ENCODE measurements at places on chromosomes 1 and 21.

DNA sequence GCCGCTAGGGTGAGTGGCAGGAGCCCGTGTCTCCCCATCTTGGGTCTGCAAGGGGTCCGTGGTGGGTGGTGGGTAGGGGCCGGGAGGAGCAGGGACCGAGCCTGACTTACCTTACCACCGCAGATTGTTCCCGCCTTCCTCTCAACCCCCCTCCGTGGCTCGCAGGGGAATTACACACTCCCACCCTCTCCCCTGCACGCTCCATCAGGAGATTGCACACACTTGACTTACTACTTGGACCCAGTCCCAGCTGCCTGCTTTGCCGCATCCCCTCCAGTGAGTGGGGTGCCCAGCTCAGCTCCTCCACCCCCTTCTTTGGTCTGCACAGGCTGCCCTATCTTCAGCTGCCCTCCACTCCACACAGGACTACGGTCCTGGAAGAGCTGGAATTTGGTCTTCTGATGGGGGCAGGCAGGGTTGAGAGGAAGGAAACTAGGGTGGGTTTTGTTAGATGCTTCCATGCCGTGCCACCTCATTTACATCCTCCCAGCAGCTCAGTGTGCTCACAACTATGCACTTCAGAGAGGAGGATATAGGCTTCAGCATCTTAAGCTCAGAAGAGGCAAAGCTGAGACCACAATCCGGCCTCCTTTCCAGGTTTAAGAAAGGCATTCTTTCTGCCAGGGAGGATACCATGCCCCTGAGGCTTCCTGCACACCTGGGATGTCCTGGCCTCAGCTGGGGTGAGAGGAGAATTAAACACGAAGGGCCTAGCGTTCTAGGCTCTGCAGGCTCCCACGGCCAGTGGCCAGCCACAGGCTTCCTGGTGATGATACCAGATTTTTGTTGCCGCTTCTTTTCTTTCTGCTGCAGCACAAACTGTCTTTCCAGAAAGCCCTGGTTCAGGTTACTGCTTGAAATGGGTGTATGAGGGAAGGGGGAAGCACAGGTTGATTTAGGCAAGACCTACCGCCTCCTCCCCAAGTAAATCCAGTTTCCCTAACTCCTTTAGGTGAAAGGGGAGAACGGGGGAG, 2.3 kb downstream of the KCNC4 start:
- DNase-seq, result no peak

DNA sequence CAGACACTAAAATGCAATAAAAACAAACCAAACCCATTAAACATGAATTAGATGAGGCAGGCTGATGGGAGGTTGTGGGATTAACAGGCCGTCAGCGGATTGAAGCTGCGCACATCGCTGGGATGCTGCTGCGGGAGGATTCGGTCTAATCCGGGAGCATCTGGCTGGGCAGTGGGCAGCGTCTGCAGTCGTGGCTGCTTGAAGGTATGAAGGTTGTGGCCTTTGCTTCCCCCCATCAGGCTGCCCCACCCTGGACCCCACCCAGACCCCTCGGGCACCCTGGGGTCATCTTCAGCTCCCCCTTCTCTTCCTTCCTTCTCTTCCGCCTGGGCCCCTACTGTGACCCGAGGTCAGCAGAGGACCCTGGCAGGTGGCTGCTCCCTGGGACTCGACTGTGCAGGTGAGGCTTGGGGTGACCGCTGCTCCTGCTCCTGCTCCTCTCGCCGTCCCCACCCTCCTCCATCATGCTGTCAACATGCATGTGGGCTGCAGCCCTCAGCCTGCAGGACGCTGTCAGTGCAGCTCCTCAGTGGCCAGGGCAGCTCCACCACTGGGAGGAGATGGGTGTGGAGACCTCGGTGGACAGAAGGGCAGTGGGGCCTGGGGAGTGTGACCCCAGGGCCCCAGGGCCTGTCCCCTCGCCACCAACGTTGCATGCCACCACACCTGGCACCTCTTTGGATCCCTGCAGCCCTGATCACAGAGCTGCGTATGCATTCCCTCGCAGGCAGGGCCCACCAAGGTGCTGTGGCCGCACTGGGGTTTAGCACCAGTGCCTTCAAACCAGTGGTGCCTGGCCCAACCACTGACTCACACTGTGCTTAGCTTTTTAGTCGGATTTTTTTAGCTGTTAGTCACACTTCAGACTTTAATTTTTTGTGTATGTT, 112.2 kb upstream of the COL6A1 start:
- DNase-seq, result peak; percentile 61

GRCh38 chr1:214440219-214440965, 111.0 kb downstream of the PTPN14 start:
- no peak for DNase-seq

DNA sequence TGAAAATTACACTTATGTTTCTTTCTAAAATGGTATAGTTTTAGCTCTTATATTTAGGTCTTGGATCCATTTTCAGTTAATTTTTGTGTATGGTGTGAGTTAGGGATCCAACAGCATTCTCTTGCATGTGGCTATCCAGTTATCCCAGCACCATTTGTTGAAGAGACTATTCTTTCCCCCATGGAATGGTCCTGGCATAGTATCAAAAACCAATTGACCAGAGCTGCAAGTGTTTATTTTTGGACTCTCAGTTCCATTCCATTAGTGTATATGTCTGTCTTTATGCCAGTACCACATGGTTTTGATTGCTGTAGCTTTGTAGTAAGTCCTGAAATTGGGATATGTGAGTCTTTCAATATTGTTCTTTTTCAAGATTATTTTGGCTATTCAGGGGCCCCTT, 14.3 kb downstream of the TTLL10 start:
- no peak for DNase-seq

DNA sequence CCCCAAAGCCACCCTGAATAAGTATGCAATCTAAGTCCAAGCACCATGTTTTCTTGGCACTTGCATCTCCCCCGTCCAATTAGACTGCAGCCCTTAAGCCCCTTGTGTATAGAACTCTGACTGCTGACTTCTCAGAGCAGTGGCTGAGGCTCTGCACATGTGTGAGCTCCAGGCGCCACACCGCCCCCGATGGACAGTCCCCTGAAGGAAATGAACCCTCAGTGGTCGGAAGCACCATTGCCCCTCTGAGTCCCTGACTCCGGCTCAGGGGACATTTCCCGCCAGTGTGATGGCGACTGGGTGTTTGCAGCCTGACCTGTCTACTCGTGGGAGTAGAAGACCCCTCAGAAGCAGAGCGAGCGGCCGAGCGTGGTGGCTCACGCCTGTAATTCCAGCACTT, 37.2 kb upstream of the SCCPDH start:
- DNase-seq, result no peak

- no peak for DNase-seq
Observed at GRCh38 chr1:7869136-7869920, 16.5 kb upstream of the UTS2 start.

DNA sequence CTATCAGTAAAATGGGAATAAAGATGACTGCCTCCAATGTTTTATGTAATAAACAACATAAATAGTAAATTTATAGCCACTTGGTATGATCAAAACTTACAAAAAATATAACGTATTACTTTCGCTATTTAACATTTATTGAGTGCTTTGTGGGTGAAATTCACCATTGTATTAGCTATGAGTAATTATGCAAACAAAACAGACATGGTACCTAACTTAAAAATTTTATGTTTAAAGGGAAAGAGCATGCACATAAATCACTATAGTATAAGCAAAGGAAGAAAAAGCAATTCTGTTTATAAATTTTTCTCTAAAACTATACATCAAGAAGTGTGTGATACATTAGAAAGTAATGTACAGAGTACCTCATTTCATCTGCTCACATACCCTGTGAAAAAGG, 1046.2 kb downstream of the NCAM2 start:
- no peak for DNase-seq

DNA sequence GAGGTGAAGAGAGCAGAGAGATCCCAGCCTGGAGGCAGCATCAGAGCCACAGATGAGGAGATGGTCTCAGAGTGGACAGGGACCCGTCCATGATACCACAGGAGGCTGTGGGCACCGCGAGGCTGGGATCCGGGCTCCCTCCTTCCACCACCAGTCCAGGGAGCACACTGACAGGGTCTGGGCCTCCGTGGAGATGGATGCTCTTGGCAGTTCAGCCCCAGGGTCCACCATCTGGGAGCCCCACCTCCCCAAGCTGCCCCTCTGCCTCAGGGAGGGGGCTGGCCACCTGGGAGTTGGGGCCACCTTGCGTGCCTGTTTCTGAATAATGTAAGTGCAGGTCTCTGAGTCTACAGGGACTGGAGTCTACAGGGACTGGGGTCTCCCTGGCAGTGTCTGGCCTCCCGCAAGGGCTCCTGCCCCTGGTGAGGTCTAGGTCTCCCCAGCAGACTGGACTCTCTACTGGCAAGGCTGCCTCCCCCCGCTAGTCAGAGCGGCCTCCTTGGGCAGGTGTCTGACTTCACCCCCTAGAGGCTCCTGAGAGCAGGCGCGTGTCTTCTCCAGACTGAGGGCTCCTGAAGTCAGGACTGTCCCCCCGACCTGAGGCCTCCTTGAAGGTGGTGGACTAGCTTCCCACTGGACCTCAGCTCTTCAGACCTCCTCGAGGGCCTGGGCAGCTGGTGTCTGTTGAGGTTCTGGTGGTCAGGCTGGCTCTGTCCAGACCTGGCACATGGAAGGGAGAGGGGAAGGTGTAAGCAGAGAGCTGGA, 218.5 kb downstream of the PTPRU start:
- DNase-seq, result no peak

DNA sequence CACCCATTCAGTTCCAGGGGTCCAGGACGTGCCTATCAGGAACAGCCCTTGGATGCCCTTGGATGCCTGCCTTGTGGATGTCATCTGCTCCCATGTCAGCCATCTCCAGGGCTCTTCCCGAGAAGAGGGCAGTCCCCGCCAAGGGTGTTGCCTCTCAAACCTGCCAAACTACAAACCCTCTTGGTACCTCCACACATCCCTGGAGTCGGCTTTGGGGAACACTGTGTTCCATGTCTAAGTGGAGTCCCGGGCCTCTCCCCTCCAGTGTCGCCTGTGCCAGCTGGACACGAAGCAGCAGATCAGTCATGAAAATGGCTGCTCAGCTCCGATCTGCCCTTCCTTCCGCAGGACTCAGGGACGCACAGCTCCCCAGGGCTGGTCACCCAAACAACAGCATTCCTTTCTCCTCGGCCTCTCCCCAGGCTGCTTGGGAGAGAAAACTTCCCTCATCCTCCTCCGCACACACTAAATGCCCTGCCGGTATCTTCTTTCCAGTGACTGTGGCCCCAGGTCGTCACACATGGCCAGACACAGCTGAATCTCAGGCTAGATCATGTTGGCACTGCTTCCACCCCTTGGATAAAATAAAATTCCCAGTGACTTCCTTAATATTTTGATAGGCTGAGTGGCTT, 53.4 kb downstream of the GALNT2 start:
- no peak for DNase-seq

GRCh38 chr1:85940656-85941306, 215.8 kb downstream of the COL24A1 start:
- DNase-seq, result no peak

GRCh38 chr1:36951292-36951750, 83.0 kb downstream of the GRIK3 start:
- DNase-seq, result no peak

- no peak for DNase-seq
Observed at GRCh38 chr1:48469616-48470480, 2.2 kb downstream of the SPATA6 start.

- no peak for DNase-seq
Observed at GRCh38 chr1:27868556-27868931, 3.8 kb upstream of the THEMIS2 start.

DNA sequence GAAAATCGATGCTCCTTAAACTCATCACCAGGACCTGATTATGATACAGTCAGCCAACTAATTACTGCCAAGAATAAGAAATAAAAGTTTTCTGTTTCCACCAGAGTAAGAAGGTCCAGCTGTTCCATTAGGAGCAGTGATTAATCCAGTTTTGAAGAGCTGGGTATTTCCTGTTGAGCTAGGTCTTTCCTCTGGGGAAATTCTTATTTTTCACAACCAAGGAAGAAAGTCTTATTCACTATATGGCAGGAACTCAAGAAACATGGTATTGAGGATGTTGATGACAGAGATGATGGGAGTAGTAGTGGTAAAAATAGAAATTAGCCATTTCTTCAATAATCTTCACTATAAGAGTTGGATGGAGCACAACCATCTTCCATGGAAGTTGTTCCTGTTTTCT, 374.6 kb upstream of the RUNX1 start:
- no peak for DNase-seq

DNA sequence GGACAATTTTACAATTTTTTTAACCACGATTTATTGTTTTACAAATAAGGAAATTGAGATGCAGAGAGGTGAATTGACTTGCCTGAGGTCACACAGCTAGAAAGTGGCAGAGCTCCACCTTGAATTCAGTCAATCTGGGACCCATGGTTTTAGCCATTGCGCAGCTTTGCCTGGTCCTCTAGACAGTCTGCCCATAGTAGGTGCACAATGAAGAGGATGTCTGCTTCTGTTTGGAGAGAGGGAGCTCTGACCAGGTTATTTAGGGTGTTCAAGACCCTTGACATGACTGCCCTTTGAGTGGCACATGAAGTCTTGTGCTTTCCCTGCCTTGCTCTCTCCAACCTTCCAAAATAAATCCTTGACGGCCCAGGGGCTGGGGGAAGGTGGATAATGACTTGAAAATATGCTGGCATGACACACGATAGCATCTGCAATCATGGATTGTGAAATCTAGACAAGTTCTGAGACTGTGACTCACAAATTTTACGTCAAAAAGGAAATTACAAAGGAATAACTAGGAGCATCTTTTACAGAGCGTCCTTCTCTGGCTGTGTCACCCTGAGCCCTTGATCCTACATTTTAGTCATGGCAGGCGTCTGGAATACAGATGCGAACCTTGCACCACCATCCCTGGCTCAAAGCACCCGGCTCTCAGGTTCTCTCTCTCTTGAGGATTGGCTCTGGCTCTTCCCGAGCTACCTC, 26.2 kb upstream of the ID3 start:
- DNase-seq, result peak; percentile 79
